ENCODE measurements at places on chromosomes 7 and 10.

DNA sequence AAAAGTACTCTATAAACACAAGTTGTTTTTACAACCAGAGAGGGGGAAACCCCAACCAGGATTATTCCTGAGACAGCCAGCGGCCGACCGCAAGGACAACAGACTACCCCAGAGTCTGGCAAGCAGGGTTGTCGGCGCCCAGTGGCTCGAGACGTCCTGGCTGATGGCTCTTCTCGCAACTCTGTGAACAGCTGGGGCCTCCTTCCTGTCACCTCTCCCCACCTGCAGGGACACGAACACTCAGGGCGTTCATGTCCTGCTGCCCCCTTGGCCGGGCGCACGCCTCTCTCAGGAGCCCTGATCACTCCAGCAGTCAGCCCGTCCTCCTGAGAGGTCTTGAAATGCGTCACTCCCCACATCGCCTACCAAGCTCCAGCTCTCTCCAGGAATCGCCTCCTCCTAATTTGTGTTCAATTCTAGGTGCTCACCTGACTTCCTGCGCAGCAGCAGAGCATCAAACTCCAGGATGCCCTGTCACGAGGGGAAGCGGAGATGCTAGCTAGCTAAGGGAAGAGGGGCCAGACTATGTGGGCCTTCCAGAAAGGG is 66.4 kb upstream of the TNRC18 start:
- DNase-seq = no peak

GRCh38 chr7:44213877-44214388 is 13.2 kb downstream of the YKT6 start:
- no peak for DNase-seq

DNA sequence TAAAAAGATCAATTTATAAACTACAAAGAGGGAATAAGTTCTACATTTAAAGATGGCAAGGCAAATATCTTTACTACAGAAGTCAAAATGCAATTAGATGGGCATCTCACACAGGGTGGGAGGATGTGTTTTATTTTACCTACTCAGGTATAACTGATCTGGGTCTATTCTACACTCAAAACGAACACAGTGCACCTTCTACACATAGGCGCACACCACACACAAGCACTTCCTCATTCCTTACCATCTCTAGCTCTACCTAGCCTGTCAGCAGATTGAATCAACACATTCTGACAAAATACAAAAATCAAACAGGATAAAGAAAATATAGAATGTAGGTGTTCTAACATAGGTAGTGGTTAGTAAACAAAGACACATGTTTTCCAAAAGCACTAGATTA is 64.8 kb downstream of the SGCE start:
- no peak for DNase-seq

DNA sequence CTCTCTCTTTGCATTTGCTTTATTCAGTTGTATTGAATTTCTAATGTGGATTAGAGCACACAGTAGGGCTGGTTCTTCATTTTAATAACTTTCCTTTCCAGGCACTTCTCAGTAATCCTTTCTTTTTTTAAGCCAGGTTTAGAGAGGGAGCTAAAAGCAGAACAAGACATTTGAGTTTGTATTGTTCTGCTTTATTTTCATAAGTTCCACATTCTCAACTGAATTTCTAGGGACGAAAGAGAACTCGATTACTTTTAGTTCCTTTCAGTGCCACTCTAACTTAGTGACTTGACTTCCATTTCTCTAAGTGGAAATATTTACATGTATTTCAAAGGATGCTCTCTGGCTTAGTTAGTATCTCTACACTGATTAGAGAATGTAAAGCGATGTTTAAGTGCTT is 145.6 kb downstream of the EXOC4 start:
- no peak for DNase-seq

DNA sequence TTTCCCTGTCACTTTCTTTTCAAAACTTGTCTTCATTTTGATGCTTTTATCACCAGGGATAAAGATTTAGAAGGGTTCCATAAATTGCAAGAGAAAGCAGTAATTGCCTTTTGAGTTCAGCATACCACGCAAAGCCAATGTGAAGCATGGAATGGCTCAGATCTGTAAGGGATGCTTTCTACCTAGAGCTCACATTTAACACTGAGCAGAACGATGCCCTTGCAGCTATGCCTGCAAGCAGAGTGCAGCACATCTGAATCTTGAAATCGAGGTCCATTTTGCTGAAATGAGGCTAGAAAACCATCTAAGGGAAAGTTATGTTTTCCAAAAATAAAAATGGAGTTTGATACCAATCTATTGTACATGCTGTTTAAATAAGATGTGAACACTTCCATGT is 171.2 kb upstream of the CELF2 start:
- DNase-seq = no peak

GRCh38 chr7:69885431-69885830 is 287.2 kb downstream of the AUTS2 start:
- DNase-seq = no peak

GRCh38 chr7:73515178-73515577 is 6.9 kb downstream of the BAZ1B start:
- DNase-seq = no peak

DNA sequence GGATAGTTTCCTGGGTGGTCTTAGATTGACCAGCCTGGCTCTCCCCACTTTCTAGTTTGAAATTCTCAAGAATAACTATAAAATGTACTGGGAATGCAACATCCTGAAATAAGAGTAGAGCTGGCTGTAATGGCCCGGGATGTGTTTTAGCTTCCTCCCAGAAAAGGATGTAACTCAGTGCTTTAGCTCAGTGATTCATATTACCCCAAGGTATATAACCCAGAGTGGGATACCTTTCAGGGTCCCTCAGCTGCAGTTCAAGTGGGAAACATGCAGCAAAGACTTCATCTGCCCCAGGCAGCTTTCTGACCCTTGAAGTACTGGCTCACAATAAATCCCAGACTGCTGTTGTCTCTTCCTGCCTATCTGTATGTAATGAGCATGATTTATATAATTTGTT is 666.7 kb upstream of the KCND2 start:
- no peak for DNase-seq

- no peak for DNase-seq
Measured at GRCh38 chr7:16913643-16914042, 31.9 kb upstream of the AGR3 start.

DNA sequence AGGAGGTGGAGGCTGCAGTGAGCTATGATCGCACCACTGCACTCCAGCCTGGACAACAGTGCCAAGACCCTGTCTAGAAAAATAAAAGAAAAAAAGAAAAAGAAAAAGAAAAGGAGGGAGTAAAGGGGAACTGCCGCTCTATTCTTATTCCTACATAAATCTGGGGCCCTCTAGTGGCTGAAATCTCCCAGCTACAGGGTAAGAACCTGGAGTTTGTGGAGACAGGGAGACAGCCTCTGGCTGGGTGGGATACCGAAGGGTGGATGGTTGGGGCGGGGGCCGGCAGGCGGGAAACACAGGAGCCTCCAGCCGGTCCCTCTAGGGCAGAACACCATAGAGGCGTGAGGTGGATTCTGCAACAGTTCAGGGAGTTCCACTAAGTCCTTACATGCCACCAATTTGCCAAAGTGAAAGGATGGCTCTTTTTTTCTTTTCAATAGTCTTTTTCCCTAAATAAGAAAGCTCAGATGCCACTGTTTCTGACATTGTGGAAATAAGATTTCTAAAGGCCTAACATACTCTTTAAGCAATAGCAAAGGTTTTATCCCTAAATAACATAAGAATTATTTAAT is 117.3 kb downstream of the SVIL start:
- no peak for DNase-seq

- DNase-seq = no peak
Measured at GRCh38 chr10:112949143-112949823, 764 bp upstream of the TCF7L2 start.

- no peak for DNase-seq
Measured at GRCh38 chr10:91909117-91909677, at the start of gene FGFBP3. Gene FGFBP3 (minus strand): TSS chr10:91909486. CDS start chr10:91908969, 517 bp downstream.

DNA sequence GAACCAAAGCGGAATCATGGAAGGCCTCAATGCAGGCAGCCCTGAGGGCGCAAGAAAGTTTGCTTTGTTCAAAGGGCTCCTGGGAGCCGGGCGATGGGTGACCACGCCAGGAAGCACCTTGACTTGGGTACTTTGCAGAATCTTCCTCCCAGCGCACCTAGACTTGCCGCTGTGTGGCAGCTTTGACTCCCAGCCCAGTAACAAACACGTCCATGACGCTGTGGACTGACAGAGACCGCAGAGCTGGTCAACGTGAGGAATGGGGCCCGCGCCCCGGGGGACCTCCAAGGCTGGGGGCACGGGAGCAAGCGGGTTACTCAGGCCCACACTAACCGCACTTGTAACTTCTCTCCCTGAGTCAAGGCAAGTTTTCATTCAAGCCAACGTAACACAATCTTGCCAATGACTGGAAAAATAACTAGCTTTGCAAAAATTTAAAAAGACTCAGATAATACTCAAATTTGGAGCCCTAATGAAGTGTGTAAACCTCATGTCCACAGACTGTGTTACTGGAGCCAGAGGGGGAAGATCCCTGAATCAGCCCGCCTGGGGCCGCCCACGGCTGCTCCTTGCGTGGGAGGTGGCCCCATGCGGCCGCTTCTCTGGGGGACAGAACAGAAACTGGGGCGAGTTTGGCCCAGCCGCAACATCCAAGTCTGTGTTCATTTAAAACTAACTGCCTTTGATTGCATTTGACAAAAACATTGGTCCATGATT is 130.8 kb downstream of the DNAJB6 start:
- no peak for DNase-seq

- no peak for DNase-seq
Measured at GRCh38 chr7:148898845-148899484, 14.9 kb upstream of the EZH2 start.

DNA sequence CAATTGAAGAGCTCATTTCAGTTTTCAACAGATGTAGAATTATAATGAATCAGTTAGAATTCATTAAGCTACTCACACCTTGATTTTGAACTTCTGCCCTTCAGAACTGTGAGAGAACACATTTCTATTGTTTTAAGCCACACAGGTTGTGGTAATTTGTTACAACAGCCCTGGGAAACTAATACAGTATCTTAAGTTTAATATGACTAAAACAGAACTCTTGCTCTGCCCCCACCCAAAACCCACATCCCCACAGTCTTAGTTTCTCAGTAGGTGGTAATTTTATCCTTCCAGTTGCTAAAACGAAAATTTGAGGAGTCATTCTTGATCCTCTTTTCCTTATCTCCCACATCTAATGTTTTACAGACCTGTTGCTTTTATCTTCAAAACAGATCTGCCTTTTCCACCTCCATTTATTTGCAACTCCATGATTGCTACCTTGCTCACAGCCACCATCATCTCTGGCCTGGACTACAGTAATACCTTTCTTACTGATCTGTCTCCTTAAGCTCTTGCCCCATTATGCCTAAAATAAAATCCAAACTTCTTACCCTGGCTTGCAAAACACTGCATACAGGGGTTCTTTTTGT is 72.8 kb upstream of the NXPH1 start:
- no peak for DNase-seq

GRCh38 chr10:76082956-76083355 is 651.5 kb downstream of the LRMDA start:
- no peak for DNase-seq

DNA sequence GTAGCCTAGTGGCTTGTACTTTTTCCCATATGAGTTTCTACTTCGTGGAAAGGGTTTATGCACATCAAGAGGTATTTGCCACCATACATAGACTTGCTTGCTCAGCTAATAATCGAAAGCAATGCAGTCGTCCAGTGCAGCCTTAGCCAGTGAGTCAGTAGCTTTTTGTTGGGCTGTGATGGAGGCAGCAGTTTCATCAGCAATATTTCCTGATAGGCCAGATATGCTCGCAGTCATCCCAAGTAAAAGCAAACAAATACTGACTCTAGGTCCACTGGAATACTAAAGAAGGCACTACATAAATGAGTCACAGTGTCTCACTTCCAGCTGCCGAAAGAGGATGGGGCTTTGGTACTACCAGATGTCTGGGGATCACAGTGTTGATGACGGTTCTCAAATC is 2.1 kb upstream of the BNIP3 start:
- no peak for DNase-seq

DNA sequence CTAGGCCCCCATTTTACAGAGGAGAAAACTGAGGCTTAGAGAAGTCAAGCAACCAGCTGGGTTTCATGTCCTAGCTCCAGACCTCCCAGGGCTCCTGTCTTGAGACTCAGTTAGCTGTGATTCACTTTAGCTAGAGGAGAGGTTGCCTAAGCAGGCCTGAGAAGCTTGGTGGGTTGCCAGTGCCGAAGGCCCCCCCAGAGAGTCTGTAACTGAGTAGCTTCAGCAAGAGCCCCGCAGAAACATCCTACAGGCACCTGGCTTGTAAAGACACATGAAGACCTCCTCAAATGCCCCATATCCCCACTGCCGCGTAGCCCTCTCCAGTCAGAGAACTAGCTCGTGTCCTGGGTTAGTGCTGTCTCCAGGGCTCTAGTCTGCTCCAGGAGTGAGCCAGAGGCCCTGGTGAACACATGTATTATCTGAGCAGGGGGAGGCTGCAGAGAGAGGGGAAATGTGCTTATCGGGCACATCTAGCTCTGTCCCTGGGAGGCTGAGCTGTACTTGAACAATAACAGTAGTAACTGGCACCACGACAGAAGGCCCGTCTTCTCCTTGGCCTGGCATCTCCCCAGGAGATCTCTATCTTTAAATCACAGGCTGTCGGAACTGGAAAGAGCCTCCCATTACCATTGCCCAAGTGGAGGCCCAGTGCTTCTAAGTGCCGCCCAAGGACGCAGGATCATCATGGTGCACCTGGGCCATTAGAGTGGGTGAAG is 28.9 kb downstream of the UNC5B start:
- no peak for DNase-seq

GRCh38 chr7:149743476-149744255 is 29.7 kb downstream of the ZNF467 start:
- DNase-seq = no peak

DNA sequence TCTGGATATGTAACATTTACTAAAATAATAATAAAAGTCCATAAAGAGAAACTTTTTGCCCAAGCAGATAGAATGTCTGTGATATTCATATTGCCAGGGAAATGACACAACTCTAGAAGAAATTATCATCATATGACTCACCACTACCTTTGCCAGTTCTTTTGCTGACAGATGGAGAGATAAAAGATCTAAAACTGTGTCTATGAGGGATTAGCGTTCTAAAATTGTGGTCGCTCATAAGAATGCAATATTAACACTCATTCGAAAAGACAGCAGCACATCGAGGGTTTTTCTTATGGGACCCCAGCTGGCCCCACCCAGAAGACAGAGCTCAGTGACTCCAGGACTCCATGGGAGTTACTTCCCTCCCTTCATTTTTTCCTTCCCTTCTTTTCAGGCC is 16.6 kb upstream of the LANCL2 start:
- DNase-seq = no peak
